LNCaP clone FGC (cell line): ENCODE measurements at places on chromosomes 13 and 19.

DNA sequence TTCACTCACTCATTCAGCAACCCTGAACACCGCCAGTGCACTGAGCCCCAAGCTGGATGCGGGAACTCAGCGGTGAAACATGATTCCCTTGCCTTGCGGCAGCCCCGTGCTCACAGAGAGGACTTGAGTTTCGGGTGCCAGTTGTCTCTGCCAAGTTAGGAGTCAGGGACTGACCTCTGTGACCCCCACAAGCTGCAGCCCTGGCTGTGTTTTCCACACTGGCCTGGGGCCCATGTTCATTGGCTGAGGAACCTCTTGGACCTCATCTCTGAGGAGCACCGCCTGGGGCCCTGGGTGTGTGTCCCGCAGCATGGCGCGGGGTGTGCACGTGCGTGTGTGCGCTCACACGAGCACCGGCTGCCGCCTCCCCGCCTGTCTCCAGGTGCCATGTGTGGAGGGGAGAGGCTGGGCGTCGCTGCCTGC, 31.0 kb downstream of the CAPN12 start:
- DNase-seq = no peak

DNA sequence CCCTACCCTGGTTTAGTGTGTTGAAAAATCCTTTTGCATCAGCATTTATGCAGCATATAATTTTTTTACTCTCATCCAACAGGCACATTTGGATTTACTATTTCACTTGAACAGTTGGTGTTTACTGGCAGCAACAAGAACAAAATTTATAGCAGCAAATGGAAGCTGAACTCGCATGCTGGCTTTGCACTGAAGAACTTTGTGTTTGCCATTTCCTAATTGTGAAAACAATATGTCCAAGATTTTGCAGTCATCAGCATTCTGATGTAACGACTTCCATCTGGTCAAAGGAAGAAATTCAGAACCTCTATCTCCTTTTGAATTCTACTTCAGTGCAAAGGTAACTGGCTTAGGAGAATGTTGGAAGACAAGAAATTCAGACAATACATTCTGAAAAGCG, 131.0 kb downstream of the DLEU7 start:
- no peak for DNase-seq

DNA sequence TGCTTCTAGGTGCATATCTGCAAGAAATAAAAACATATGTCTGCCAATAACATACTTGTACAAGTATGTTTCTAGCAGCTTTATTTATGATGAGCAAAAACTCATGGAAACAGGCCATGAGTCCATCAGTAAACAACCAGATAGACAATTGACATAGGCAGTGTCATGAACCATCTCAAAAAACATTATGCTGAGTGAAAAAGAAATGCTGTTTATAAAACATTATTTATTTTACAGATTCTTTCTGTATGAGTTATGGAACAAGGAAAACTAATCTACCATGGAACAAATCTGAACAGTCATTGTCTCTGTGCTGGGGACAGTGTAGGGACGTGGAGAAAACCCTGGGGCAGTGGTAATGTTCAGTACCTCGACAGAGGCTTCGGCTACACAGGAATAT, 283.9 kb downstream of the UQCRFS1 start:
- DNase-seq = no peak

DNA sequence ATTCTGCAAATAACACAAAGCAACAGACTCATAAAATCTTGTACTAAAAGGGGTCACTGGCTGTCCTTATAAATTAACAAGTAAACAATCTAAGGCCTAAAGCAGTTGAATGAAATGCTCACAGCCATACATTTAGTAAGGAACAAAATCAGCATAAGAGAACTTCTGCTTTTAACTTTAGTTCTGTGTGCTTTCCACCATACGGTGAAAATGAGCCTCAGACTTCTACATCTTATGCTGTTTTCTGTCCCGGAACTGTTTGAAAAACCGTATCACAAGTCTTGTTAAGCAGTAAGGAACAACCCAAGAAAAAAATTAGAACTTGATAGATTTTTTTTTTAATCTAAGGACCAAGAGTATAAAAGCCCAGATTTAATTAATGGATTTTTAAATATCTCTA, 549.1 kb upstream of the MIR17HG start:
- no peak for DNase-seq

- DNase-seq = no peak
Measured at GRCh38 chr19:16185768-16186123, 536 bp downstream of the FAM32A start.

DNA sequence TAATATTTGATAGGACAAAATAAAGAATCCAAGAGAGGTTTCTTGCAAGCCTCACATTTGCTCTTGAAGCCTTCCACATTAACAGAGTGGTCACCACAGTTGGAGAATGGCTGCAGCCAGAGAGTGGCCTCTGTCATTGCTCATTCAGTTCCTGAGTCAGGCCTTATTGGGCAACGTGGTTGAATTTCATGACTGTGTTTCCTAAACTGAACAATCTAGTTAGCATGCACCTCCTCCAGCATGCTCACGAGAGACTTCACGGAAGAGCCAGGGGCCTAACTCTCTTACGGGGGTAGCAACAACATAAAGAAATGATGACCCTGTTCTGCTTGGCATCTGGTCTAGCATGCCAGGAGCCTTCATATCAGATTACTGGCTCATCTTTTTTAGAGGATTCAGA, 9.6 kb upstream of the UBL3 start:
- DNase-seq = no peak

DNA sequence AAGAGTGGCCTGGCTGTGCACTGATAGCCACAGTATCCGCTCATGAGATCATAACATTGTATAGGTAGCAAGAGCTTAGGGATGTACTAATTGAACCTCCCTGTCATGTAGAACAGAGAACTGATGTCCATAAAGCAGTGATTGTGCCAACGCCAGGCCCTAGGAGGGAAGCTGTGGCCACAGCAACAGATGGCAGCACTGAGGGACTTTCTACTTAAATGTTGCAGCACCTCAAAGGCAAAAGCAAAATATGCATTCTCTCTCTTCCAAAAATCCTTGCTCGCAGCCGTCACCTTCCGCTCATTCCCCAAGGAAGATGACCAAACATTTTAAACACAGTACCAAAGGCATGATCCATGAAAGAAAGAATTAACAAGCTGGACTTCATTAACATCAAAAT, 32.3 kb downstream of the COL4A1 start:
- no peak for DNase-seq

- DNase-seq = no peak
Measured at GRCh38 chr13:98796798-98797197, 44.3 kb upstream of the SLC15A1 start.

DNA sequence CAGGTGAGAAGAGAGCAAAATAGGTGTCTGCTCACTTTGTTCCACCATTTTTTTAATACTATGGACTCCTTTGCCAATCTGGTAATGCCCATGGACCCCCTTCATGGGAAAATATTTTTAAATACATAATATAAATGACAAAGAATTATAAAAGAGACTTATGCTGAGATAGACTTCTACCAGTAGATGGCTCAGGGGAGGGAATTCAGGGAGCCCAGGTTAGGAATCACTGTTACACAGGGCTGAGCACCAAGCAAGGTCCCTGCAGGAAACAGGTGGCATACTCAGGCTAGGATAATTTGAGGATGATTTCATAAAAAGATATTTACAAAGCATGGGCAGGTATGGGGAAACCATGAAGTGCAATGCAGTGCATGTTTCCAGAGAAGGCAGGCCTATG, 525.9 kb downstream of the FGF9 start:
- DNase-seq = no peak

DNA sequence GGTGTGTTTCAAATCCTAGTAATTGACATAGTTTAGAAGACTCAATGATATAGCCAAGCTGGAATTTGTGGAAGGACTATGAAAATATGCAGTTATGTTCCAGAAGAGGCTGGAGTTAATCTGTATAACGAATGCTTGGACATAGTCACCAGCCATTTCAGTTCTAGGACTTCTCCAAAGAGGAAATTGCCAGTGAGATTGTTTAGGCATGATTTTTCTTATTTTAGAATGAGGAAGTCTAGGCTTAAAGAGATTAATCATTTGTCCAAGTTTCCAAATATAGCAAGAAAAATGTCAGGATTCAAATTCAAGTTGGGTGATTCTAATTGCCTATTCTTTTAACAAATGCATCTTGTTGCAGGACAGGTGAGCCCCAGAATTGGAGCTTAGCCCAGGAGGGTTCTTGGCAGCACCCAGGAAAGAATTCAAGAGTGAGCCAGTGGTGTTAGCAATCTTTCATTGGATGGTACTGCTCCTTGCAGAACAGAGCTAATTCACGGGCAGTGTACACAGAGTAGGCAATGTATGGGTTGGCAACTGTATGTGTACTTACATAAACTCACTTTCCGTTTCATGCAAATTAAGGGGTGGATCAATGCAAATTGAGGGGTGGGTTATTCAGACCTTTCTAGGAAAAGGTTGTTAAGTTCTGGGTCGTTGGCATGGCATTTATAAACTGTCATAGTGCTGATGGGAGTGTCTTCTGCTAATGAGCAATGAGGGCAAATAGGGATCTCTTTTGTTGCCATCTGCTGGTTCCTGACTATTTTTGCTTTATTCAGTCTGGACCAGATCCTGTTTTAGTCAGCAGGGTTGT, 763.1 kb upstream of the SLITRK1 start:
- no peak for DNase-seq

DNA sequence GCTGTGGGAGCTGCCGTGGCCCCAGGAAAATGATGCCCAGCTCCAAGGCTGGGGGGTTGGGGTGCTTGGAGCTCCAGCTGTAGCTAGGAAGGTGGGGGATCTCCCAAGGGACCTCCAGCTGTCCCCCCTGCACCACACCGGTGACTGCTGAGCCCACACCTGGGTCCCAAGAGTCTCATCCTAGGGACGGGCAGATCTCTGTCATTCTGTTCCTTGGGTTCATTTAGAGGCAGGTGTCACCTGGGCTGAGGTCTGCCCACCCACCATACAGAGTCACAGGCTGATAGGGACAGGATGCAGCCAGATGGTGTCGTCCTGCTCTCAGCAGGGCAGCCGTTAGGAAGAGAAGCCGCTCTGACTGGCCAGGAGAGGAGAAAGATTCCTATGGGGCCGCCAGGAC, 5.3 kb downstream of the F2RL3 start:
- no peak for DNase-seq

GRCh38 chr19:48926909-48927308, 6.6 kb upstream of the DHDH start:
- DNase-seq = peak; percentile 30

- no peak for DNase-seq
Measured at GRCh38 chr13:99033814-99034213, 56.0 kb upstream of the DOCK9 start.

DNA sequence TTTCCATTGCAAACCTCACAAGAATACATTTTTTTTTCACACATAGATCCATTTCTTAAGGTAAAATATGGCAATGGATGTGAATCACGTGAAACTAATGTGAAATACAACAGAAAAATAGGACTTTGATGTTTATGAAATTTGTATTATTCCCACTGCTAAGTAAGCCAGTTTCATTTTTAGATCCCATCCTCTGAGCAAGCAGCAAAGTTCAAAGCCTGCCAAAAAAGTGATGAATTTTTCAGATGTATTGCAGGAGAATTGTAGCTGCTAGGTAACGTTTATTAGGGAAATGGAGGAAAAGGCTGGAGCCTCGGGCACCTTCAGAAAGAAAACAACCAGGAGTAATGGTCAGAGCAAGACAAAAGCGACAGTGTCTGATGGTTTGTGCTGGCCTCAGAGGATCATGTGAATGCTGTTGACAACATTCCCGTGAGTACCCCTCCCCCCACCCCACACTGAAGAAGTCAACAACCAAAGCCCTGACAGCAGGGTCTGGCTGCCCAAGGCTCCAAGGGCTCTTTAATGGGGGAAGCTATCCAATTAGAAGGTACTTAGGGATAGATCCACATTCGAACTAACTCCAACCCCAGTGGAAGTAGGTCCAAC, 95.5 kb downstream of the OXGR1 start:
- DNase-seq = no peak

DNA sequence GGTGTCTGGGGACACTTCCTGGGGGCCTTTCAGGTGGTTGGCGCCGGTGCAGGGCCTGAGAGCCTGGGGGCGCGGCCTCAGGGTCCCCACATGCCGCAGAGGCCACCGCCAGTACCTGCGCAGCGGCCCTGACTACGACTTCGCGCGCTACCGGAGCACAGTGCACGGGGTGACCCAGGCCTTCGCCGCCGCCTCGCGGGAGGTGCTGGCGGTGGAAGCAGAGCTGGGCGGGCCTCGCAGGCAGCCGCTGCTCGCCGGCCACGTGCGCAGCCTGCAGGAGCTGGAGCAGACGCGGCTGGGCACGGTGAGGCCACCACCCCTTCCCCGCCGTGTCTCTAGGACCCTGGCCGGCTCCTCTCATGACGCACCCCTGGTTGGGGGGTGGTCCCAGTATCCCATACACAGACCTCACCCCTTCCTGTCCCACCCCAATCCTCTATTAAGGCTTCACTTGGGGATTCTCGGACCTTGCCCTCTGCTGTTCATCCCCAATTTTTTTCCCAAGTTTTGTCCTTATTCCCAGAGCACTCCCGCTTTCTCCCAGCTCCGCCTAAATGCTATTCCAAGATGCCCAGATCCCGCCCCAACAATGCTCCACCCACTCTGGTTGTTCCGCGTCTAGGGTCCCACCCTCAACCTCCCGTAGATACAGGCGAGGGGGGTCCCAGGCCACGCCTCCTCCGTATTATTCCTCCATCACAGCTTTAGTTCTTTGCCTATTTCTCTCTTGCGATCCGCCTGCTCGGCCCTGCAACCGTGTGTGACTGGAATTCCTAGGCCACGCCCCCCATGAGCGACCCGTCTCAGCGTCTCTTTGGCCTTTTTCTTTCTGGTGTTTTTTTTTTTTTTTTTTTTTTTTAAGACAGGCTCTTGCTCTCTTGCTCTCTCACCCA, 1.0 kb downstream of the REX1BD start:
- peak; percentile 30 for DNase-seq

DNA sequence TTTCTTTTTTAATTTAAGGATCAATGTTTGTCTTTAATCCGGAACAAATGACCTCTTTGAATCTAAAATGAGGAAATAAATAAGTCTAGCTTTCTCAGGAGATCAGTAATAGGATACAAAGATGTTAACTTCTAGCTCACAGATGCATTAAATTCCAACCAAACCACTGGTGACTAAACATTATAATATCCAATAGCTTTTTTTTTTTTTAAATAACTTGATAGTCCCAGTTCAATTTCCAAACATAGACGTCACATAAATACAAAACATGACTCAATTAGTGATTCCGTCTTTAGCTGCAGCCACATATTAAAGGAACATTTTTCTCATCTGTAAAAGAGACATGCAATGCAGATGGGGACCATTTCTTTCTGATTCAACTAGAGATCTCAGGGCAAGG, 390.5 kb upstream of the PCDH9 start:
- DNase-seq = no peak

DNA sequence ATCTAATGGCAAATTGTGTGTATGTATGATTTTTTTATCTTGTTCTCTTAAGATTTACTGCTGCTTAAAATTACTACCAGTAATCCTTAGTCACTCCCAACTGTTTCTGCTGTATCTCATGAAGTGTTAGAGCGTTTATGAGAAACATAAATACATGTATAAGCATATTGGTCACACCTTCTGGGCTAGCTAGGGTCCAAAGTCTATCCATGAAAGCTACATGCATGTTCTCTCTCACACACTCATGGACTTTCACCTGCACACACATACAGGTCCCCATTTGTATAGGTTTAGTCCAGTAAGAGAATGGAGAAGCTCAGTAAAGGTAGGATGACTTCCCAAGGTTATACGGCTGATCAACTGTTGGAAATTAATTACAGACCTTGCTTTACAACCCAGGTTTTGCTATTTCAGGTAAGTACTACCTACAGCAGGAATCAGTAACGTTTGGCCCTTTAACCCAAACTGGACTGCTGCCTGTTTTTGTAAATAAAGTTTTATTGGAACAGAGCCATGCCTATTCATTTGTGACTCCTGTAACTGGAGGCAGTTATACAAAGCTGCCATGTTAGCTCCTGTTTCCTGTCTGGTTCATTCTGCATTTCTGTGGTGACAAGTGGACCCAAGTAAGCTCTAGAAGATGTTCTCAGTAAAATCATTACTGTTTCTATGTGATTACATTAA, 15.3 kb downstream of the METTL21C start:
- DNase-seq = no peak
